ENCODE measurements at places on chromosomes 11 and 22.
A peak's percentile ranks its signal among the peaks of the same experiment; 100 is the strongest.

GRCh38 chr22:44686873-44687600 lies 15.0 kb upstream of the PRR5 start:
- DNase-seq, result no peak

DNA sequence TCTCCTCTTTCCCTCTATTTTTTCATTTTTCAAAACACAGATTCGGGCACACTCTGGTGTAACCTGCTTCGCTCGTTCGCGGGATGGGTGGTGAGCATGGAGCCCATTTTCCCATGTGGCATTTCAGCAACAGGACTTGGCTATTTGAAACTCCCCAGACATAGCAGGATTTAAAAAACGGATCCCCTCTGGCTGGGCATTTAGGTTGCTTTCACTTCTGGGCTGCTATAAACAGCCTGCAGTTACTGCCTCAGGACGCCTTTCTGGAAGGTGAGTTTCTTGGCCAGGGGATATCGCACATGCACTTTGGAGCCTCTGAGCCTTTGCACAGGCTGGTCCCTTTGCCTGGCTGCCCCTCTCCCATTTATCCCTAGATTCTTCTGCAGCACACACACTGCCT lies 2.8 kb upstream of the MPPED1 start:
- DNase-seq, result no peak

DNA sequence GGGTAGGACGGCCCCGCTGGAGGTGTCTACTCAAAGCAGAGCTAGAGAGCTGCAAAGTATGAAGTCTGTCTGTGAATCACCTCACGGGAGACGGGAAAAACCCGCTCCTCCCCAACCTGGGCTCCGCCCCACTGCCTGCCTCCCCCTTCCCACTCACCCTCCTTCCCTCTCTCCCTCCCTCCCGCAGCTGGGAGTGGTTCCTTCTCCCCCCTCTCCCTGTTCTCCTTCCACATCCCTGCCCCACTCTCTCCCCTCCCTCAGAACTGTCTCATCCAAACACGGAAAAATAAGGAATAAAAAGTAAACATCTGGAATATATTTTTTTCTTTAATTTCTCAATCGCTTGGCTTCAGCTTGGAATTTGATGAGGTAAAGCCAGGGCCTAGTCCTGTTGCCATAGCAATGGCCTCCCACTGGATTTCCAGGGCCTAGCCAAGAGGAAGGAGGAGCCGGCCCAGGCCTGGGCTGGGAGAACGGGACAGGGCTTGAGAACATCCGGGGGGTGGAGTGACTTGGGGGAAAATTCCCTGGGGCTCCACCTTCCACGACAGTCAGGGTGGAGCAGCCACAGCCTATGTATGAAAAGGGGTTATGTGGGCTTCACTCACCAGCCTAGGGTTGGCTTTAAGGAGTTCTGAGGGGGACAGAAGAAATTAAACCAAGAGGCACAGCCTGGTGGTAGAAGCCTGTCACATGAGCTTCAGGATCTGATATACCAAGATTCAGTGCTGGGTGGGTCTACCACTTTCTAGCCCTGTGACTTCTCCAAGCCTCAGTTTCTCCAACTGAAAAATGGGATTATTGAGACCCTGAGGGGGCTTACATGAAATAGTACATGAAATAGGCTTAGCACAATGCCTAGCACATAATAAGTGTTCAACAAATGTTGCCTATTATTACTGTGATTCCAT lies 2.2 kb downstream of the TNKS1BP1 start:
- no peak for DNase-seq

GRCh38 chr11:1920909-1921573 lies 1.5 kb downstream of the TNNT3 start:
- no peak for DNase-seq

DNA sequence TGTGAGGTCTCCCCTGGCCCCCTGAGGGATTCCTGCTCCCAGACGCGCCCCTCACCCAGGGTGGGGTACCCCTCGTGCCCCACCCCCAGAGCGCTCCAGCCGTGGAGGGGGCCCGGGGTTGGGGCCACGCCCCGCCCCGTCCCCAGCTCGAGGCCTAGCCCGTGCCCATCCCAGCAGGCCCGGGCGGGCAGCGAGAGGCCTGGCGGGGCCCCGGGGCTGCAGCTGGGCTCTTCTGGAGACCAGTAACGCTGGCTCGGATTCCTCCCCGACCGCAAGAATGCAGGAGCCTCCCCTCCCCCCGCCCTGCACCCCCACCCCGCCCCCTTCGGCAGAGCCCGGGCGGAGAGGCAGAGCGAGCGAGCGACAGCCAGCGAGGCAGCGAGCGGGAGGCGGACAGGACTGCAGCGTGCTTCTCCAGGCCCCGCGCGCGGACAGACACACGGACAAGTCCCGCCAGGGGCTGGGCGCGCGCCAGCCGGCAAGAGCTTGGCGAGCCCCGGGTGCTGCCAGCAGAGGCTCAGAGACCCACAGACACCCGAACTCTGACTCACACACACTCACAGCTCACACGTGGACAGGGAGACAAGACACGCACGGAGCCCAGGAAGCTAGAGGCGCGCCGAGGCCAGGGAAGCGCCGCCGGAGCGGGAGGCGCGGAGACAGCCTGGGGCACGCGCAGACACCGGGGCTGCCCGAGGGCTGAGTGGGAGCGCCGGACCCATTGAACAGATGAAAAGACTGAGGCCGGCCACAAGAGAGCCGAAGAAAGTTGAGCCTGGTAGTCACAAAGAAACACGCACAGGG lies 15.2 kb downstream of the BCL9L start:
- DNase-seq, result no peak

DNA sequence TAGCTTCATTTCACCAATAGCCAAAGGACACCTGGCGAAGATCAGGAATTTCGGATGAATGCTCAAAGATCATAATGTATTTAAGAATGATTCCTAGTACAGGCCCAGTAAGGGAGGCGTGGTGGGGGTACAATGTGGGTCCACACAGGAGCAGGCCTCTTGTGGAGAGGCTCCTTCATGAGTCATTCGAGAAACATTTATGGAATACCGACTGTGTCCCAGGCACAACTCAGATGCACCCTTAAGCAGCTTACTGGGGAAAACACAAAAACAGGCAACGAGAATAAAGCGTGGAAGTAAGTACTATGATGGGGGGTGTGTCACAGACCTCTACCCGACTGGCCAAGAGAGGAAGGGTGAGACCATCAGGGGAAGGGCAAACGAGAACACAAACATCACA lies 44.5 kb downstream of the SMCO4 start:
- no peak for DNase-seq

DNA sequence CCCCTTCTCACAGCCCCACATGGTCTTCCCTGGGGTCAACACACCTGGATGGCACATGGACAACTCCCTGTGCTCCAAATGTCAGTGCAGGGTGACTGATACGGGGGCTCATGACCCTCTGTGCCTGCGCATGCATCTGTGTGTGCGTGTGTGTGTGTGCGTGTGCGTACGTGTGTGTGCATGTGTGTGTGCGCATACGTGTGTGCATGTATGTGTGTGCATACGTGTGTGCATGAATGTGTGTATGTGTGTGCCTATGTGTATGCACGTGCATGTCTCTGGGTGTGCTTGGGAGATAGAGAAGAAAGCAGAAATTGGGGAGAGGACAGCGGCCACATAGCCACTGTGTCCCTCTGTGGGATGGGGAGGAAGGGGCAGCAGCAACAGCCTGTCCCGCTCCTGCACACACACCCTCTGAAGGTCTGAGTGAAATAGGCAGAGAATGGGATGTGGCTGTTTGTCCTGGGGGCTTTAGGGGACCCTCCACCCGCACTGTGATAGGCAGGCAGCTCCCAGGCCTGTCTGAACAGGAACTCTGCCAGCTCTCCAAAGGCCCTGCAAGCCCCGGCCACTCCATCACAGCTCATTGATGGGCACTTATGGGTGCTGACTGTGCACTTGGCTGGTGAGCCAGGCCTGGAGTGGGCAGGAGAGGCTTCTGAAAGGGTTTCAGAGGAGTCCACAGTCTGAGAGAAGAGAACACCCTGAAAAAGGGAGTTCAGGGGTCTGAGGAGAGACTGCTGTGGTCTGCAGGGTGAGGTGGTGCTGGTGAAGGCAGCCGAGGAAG lies 28.7 kb upstream of the PICK1 start:
- DNase-seq, result no peak

GRCh38 chr11:98955551-98955950 lies 65.2 kb upstream of the CNTN5 start:
- no peak for DNase-seq

DNA sequence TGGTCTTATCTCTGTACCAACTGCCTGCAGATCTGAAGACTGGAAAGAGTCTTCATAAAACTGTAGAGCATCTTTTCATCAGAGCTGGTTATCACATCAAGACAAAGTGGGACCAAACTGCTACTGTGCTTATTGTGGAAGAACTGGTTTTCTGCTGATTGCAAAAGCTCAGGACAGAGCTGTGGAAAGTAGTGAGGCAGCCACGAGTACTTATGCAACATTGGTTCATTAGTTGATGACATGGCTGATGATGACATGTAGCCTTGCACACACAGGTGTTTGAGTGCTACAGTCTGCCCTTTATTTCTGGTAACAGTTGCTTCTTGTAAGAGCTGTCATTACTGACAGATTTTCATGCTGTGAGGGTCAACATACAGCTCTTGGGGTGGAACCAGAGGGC lies 185.4 kb upstream of the GUCY1A2 start:
- DNase-seq, result no peak

- DNase-seq, result no peak
Observed at GRCh38 chr11:68369756-68370155, 57.4 kb downstream of the LRP5 start.

GRCh38 chr11:10305964-10306918 lies 1.4 kb downstream of the ADM start:
- no peak for DNase-seq

DNA sequence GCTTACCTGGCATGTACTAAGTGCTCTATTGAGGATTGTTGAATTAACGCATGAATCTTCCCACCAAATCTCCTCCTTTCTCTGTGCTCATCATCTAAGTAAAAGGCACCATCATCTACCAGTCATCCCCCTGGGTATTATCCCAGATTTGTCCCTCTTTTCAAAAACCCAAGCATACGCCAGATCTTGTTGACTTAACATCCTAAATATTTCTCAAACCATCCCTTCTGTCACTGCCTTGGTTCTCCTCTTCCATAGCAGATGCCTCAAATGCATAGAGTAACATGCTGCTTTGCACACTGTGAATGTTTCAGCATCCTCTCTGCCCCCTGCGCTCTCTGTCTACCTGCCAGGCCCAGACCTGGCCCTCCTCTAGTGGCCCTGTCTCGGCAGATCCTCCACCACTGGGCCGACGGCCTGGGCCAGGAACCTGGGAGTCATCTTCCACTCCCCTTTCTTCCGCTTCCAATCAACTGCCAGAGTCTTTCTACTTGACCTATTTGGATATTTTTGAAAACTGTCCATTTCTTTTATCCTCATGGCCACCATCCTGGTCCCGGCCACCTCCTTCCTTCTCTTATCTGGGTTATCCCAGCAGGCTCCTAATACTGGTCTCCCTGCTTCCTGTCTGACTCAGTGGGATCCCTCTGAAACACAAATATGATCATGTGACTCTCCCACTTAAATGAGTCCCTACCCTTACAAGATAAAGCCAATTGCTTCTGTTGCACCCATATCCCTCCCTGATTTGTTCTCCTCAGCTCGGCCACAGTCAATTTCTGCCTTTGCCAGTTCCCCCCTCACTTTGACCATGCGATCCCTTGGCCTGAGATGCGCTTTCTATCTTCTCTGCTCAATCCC lies 3.4 kb upstream of the TAB1 start:
- DNase-seq, result no peak

DNA sequence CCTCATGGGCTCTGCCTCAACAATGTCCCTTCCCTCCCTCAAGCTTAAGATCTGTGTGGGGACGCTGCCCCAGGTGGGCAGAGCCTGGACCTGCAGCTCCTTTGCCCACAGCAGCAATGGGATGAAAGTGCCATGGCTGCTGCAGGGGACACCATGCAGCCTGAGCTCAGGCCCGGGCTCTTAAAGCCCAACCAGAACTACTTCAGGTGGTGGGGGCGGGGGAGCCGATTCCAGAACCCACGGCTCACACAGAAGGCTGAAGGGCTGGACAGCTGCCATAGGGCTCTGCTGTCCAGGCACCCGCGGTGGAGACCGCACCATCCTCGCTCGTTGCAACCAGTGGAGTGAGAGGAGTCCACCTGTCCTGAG lies 12.5 kb downstream of the CHID1 start:
- no peak for DNase-seq

- no peak for DNase-seq
Observed at GRCh38 chr11:73186294-73186850, 31.7 kb upstream of the P2RY2 start.

GRCh38 chr22:38572065-38572464 lies 2.1 kb upstream of the DMC1 start:
- DNase-seq, result no peak

GRCh38 chr11:130744794-130745193 lies 171.5 kb downstream of the SNX19 start:
- DNase-seq, result no peak

DNA sequence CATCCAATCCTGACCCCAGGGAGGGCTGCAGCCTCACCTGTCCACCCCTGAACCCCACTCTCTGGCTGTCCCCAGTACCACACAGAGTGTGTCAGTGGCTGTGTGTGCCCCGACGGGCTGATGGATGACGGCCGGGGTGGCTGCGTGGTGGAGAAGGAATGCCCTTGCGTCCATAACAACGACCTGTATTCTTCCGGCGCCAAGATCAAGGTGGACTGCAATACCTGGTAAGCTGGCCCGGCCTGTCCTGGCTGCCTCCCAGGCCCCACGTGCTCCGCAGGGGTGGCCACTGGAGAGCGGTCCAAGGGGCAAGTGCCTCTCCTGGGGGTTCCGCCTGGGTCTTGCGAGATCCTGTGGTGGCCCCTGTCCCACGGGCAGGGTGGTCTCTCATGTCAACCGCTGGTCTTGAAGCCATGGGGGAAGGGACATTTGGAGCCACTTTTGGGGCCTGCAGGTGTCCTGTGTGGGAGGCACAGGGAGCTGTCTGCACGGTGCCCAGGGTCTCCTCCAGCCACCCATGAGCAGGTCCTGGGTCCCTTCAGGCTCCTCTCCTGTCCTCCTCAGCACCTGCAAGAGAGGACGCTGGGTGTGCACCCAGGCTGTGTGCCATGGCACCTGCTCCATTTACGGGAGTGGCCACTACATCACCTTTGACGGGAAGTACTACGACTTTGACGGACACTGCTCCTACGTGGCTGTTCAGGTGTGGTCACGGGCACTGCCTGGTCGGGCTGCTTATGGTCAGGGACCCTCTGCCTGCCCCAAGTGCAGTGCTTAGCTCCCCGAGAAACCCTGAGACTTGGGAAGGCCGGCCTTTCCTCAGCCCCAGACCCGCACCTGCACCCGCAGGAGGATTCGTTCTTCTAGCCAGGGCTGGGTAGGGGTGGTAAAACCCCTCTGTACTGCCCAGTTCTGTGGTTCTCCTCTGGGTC lies 11.8 kb downstream of the MUC2 start:
- DNase-seq, result no peak

- no peak for DNase-seq
Observed at GRCh38 chr11:96277696-96278038, 65.3 kb downstream of the MAML2 start.

DNA sequence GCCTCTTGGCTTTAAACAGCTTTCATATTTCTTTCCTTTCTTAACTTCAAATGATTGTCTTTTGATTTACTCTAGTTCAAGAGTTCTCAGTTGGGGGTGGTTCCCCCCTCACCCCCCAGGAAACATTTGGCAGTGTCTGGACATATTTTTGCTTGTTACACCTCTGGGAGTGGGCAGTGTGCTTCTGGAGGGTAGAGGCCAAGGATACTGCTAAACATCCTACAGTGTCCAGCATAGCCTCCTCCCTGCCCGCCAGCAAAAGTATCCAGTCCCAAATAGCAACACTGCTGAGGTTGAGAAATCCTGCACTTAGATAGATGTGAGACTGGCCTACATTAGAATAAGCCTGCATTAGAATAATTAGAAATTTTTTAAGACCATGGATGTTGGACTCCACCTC lies 3.2 kb downstream of the PPP6R3 start:
- DNase-seq, result no peak

GRCh38 chr22:21816787-21817496 lies 50.5 kb downstream of the MAPK1 start:
- DNase-seq, result peak; percentile 87

GRCh38 chr22:37319469-37319868 lies 37.2 kb downstream of the CYTH4 start:
- no peak for DNase-seq
